ENCODE measurements at places on chromosomes 5 and 9.
A peak's percentile ranks its signal among the peaks of the same experiment; 100 is the strongest.

DNA sequence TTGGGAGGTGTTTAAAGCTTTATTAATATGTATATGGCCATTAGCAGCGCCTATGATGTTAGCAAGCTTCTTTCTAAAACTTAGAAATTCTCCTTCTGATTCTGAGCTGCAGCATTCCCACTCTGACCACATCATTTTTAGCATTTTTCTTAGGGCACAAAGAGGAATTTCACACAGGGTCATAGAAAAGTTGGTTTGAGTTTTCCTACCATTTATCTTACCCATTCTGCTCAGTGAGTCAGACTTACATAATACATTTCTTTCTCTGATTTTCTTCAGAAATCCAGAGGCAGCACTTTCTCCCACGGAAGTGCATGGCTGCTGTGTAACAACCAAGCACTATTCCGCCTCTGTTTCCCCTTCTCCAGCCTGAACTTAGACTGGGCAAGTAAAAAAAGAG, 246.6 kb downstream of the ARL15 start:
- no peak for DNase-seq

GRCh38 chr9:591292-591691, 250.2 kb upstream of the DMRT1 start:
- DNase-seq, result no peak

GRCh38 chr5:169548315-169548714, 35.3 kb upstream of the SPDL1 start:
- no peak for DNase-seq

DNA sequence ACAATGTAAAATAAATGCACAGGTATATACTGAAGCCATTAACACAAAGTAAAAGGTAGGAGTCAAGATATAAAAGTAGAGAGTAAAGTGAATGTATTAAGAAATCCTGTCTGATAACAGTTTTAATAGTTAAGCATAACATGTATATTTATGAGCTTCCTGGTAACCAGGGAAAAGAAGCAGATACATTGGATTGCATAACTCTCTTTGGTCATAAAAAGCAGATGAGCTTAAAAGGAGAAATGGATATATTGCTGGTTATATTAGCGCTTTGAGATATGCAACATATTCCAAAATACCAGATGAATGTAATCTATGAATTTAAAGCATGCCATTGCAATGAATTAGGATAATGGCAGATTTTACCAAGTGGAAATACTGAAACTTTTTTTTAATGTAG, 6.2 kb upstream of the TNFSF8 start:
- no peak for DNase-seq

GRCh38 chr5:33075731-33076130, 364.6 kb downstream of the NPR3 start:
- no peak for DNase-seq

GRCh38 chr9:130682421-130683121, 11.0 kb upstream of the EXOSC2 start:
- peak; percentile 58 for DNase-seq

GRCh38 chr5:35046774-35047173, 975 bp downstream of the AGXT2 start:
- no peak for DNase-seq

- no peak for DNase-seq
Observed at GRCh38 chr5:77337686-77338085, 127.2 kb downstream of the PDE8B start.

DNA sequence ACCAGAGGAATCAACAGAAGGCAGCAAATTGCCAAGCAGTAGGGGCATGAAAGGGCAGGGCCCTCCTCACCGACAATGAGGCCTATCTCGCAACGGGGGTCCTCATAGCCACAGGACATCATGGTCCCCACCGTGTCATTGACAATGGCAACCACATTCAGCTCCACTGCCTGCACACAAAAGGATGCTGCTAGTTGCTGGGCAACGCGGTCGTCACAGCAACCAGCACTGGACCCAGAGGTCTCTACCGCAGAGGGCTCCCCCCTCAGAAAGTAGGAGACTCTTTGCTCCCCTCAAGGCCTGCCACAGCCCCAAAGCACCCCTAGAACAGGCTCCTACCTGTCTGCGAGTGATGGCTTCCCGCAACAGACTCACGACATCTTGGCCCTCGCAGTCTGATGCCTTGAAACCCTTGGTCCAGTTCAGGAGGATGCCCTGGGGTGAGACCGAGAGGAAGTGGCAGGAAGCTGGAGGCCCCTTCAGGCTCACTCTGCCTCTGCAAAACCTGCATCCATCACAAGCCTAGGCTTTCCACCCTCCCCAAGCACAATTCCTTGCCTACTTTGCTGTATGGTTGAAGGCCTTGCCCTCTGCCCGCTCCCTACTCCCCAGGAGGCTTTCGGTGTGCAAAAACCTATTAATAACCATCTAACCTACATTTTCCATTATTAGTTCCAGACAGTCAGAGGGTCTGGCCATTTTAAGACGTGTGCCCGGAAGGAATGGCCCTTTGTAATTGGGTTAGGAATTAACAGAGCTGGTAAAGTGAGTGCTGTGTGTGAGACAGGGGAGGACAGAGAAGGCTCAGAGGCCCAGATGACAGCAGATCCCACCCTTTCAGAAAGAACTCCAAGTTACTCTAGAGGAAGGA, 15.2 kb downstream of the HK3 start:
- no peak for DNase-seq

DNA sequence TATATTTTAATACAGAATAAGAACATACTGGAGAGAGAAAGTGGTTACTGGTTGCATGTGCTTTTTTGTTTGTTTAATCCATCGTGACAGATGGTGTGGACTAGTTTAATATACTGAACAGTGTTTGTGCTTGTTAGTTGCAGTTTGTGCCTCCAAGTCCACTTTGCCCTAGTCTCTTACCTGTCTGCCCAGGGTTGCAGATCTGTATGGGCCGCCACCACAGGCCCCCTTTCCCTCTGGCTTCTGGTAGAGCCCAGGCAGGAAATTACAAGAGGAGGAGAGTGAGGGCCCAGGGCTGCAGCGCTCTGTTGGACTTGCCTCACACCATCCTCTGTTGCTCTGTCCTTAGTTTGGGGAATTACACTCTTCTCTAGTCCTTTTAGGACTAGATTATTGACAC, 166.4 kb downstream of the KDM4C start:
- DNase-seq, result no peak

DNA sequence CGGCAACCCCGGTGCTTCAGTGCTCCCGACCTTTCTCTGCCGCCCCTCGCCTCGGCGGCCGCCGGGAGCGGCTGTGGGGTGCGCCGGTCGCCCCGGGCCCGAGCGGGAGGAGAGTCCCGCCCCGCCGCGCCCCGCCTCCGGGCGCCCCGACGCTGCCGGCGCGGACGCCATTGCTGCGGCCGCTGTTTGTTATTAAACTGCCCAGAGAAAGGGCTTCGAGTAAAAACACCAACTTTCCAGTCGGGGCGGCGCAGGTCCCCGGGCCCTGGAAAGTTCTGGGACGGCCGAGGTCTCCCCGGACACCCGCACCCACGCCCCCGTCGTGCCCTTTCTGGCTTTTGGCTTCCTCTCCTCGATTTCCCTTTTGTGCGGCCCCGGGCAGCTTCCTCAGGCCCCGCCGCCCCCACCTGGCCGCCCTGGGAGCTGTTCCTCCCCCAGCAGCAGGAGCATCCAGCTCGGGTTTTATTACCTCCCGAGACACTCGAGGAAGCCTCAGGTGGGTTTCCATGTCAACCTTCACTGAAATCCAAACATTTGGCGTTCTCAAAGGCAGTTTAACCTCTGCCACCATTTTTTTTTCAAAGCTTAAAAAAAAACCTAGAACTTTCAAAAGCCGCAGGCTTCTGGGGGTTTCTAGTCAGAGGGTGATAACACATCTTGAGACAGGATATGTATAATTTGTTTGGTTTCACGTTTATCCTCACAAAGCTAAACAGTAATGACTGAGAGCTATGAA, 334.4 kb downstream of the CWC27 start:
- DNase-seq, result peak; percentile 52

- no peak for DNase-seq
Observed at GRCh38 chr5:175657593-175658271, at the start of gene HRH2. TSS of gene HRH2 (plus strand) at chr5:175658071. CDS start at chr5:175683234, 25,163 bp downstream.

DNA sequence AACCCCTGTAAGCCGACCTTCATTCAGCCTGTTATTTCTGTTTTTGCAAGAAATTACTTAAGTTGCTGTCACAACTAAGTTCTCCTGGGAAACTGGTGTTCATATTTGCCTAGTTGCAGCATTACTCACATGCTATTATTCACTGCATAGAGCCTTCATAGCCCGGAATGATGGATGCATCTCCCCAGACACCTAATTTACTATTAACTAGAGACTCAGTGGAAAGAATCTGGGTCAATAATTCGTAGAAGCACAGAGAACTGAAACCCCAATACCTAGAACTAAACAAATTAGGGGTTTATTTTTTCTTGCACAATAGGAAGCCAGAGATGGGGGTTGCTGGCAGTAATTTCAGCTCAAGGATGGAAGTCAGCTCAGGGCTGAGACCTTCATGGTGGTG, 45.7 kb upstream of the FAM170A start:
- no peak for DNase-seq

GRCh38 chr9:29799227-29799626, 2225.9 kb upstream of the C9orf72 start:
- DNase-seq, result no peak

DNA sequence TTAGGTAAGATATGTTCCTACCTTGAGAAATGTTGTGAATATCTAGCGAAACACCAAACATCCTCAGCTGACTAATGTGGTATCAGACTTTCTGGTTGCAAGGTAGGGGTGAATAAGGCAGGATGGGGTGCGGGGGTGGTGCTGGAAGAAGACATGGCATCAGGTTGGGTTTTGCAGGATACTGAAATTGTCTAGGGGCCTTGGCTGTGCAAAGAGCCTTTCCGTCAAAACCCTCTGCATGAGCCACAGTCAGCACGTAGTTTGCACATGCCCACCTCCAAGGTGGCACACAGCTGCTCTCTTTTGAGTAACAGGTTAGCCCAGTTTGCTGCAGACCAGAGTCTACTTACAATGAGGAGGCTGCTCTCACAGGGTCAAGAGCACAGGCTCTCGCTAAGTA, 42.0 kb downstream of the SFXN1 start:
- DNase-seq, result no peak

DNA sequence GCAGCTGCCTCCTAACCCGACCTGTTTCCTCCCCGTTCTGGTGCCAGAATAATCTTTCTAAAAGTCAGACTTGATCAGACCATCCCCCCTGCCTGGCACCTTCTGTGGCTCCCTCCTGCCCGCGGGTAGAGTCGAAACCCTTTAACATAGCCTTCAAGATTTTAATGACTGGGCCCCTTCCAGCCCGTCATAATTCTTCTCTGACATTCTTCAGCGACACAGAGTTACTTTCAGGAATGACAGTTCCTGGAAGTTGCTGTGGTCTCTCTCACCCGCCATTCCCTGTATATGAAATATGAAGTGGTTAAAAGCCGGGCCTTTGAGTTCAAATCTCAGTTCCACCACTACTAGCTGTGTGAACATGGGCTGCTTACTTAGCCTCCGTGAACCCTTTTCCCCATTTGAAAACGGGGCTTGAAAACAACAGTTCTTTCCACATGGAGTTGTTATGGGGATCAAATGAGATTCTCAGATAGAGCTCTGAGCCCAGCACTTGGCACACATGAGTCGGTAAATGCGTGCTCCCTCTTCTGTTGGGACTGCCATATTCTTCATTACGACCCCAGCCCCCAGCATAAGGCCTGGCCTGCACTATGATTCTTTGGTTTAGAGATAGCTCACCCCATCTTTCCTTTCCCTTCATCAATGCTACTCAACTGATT, 737 bp downstream of the NANS start:
- no peak for DNase-seq

DNA sequence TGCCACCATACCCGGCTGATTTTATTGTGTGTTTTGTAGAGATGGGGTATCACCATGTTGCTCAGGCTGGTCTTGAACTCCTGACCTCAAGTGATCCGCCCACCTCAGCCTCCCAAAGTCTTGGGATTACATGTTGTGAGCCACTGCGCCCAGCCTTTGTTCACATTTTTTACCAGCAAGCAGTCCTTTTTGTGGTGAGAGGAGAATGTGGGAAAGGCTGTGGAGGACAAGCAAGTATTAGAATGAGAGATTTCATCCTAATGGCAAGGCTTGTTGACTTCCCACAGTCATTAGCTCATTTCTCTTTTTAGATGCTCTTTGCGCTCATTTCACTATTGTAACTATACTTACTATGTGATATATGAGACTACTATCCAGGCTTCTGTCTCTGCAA, 6.1 kb downstream of the IL31RA start:
- no peak for DNase-seq

DNA sequence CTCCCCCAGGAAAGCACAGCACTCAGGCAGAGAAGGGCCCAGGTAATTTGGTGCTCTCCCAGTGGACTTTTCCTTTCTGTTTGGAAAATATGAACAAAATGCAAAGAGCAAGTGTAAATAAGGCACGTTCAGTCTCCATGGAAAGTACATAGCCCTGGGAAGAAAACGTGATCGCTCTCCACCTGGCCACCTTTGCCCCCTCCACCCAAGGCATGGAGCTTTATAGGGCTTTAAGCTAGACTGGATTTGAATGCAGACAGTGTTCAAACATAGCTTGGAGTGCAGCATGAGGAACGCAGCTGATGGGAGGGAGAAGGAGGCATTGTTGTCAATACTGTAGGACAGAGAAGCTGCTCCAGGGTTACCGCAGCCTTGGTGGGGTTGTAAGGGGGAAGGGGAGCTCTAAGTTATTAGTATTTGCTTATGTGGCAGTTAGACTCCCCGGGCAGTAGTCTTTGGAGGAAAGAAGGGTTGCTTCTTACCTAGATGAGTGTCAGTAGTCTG, 500.2 kb downstream of the SPOCK1 start:
- no peak for DNase-seq
